NT2/D1 (cell line): ENCODE measurements at places on chromosomes 3 and 15.

- no peak for DNase-seq
These were observed 25.8 kb upstream of the CSTA start for GRCh38 chr3:122299215-122299614.

GRCh38 chr3:71547249-71548198, 36.0 kb downstream of the FOXP1 start:
- no peak for DNase-seq

GRCh38 chr3:141000686-141001085, 50.5 kb upstream of the SPSB4 start:
- no peak for DNase-seq

DNA sequence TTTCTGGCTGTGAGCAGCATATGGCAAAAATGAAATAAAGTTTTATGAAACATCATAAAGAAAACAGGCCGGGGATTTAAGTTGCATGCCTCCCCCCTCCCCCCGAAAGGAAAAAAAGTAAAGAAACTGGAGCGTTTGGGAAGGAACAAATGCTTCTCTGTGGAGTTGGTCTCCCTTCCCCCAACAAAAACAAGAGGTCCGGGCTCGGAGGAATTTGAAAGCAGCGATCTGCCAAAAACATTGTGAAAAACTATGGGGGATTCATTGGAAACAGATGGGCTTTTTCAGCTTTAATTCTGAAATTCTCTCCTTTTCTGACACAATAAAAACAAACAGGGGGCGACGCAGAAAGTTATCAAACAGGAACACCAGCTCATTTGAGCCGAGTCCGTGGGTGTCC, 17.0 kb downstream of the RGMA start:
- no peak for DNase-seq

- DNase-seq, result no peak
These were observed 19.7 kb downstream of the ITGA11 start for GRCh38 chr15:68412218-68412617.

- no peak for DNase-seq
These were observed 717.9 kb upstream of the ALCAM start for GRCh38 chr3:104648823-104649222.

GRCh38 chr3:190060192-190060775, 60.4 kb downstream of the P3H2 start:
- DNase-seq, result no peak

GRCh38 chr15:62254137-62254934, 89.3 kb upstream of the C2CD4B start:
- peak; percentile 74 for DNase-seq

DNA sequence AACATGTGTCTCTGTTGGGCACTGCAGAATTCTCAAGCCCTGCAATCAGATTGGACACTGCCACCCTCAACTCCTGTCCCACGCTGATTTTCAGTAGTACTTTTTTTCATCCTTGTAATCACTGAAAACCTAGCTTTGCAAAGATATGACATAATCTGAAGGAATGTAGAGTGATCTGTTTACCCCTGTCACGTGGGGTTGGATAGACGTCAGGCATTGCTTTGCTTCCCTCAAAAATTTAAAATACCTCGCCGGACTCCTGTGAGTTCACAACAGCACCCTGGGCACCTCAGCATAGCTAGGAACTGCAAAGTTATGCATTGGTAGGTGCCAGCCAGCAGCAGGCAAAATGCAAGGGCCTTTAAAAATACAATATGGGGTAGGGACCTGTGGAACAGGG, 71.1 kb upstream of the OXTR start:
- no peak for DNase-seq

DNA sequence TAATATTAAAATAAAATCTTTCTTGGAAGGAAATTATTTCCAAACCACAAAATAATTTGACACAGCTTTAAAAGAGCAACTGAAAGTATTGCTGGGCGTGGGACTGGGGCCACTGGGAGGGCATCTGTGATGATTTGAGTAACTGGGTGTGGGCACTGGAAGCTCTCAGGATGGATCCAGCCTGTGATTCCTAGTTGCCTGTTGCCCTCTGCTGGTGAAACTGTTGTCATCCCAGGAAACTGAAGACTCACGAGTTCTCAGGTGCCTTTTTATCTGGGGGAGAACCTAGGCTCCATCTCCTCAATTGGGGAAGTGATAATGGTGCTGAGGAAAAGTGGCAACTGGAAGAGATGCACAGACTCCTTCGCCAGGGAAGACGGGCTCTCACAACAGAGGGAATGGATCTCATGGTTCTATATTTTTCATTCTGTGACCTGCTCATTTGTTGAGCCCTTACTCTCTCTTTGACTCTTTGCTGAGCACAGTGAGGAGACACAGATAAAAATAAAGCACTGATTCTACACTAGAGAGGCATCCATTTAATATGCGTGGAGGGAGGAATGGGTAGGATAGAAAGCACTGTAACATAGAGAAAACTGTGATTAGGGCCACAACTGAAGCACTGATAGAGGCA, 61.6 kb downstream of the TPRG1 start:
- peak; percentile 44 for DNase-seq

- no peak for DNase-seq
These were observed at the start of gene ANKUB1 for GRCh38 chr3:149792452-149793270. Gene ANKUB1, minus strand, starts transcription at chr3:149792554. Its CDS starts 188 bp downstream, at chr3:149792366.

DNA sequence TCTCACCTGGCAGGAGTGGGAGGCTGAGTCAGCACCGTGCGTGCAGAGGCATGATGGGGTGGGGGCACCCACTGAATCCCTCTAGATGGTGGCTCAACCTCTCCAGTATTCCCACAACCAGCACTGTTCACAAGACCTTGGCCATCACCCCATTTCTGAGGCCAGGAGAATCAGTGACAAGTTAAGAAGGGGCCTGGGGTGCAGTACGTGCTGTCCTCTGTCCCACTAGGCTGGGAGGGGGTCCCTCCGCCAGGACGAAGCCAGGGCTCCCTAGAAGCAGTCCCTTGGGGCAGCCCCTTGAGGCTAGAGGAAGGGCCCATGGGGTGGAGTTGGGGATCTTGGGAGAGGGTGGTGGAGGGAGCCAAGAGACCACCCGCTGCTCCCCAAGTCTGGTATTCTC, 4.8 kb downstream of the MYL3 start:
- no peak for DNase-seq

GRCh38 chr3:186532598-186533072, 11.5 kb downstream of the CRYGS start:
- no peak for DNase-seq

DNA sequence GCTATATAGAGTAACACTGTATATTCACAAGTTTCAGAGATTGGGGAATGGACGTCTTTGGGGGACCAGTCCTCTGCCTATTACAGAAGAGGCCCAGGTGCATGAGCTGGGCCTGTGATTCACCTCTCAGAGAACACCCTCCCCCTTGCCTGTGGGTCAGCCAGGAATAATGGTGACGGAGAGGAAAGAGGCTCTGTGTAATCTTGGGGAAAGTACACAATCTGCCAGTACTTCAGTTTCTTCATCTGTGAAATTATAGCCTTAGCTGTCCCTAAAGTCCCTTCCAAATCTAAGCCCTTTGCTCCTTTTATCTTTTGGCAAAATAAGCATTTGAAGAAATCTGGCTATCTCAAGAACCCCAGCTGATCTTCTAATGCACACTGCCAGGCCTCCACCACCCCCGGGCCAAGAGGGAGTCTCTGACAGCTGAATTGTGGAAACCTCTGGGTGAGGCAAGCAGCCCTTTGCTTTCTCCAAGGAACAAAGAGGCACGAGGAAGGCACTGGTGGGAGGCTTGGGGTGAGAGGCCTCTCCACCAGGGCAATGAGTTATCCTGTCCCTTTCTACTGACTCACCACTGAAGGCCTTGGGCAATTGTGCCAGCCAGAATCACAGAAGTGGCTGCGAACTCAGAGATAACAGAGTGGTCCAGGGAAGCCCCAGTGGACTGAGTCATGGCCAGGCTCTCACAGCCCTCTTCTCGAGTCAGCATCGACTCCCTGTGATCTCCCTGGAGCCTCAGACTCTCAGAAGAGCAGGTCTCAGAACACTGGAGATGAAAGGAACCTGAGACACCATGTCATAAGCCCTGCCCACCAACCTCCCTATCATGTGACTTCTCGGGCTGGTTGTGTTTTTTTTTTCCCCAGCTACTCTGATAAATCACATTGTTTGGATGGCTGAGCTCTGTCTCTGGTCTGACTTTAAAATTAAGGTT, 31.8 kb downstream of the CCNL1 start:
- no peak for DNase-seq

GRCh38 chr15:82133251-82133650, 87.4 kb upstream of the MEX3B start:
- DNase-seq, result no peak

GRCh38 chr15:63070681-63071129, 28.2 kb downstream of the TPM1 start:
- no peak for DNase-seq

DNA sequence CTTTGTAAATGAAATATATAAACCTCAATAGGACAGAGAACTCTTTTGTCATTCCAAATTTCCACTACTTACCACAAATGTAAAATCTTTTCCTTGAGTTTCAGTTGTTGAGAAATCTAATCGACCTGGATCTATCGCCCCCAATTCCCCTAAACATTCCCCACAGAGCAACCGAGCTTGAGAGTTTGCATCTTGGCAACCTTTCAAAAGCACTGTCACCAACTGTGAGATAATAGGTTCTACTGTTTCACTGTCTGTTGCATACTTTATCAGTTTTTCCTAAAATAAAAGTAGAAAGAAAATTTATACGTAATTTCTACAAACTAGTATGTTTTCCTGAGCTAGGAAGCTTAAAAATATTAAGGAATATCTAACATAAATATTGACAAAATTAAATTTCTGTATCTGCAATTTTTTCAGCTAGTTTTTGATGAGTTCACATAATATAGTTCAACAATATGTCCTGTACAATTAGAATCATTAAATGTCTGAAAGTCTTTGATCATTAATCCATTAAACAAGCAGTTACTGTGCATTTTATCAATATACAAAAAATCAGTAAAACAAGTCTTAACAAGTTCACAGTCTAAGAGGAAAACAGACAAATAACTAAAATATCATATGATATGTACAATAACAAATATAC, 54.5 kb downstream of the ATR start:
- no peak for DNase-seq

DNA sequence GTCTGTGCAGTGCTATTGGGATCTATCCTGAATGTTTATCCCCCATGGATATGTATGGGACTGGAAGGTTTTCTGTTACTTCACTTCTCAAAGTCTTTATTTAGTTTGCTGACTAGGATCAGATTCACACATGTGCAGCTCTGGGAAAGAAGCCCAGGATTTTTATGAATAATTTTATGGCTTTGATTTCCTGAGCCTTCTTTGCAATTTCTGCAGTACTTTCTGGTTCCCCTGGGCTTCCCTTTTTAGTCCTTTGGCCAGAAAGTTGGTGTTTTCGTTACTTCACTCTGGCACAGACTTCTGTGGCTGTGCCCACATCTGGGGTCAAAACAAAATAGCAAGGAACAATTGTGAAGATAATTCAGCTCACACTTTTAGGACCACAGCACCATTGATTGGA, 721.0 kb downstream of the OTOL1 start:
- DNase-seq, result no peak

DNA sequence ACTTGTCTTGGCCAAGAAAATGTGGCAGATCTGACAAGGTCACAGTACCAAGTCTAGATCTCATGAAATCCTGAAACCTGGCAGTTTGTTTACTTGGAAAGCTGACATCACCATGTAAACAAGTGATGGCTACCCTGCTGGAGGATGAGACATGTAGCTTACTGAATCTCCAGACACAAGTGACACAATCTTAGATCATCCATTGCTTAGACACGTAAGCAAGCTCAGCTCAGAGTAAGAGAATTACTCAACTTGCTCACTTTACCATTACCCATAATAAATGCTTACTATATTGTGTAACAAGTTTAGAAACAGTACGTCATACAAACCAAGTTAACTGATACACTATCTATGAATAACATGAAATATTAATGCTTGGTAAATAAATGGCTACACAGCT, 263.8 kb downstream of the TBC1D5 start:
- DNase-seq, result no peak

GRCh38 chr15:97745481-97746071, 214.9 kb upstream of the ARRDC4 start:
- DNase-seq, result peak; percentile 27

DNA sequence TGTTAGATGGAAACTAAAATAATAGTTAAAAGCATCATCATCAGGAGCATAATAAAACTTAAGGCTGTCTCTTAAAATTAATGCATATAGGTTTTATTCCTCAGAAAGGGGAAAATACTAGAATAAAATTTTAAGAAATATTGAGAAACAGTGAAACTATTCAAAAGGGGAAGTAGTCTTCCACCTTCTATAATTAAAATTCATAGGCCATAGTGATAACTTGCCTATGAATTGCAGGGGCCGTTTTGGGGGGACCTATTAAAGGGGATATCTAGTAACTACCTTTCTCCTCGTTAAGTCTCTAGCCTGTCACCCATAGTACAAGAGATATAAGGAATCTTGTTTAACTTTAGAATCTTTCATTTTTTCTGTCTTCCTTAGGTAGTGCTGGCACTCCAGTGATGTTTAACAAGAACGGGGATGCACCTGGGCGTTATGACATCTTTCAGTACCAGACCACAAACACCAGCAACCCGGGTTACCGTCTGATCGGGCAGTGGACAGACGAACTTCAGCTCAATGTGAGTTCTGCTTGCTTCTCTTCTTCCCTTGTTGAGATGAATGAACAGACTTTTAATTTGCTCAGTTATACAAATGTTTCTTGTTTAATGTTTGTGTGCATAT, 600.4 kb downstream of the GRM7 start:
- no peak for DNase-seq

DNA sequence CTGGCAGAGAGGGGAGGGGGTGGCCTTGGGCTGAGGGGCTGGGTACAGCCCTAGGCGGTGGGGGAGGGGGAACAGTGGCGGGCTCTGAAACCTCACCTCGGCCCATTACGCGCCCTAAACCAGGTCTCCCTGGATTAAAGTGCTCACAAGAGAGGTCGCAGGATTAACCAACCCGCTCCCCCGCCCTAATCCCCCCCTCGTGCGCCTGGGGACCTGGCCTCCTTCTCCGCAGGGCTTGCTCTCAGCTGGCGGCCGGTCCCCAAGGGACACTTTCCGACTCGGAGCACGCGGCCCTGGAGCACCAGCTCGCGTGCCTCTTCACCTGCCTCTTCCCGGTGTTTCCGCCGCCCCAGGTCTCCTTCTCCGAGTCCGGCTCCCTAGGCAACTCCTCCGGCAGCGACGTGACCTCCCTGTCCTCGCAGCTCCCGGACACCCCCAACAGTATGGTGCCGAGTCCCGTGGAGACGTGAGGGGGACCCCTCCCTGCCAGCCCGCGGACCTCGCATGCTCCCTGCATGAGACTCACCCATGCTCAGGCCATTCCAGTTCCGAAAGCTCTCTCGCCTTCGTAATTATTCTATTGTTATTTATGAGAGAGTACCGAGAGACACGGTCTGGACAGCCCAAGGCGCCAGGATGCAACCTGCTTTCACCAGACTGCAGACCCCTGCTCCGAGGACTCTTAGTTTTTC, 4.9 kb downstream of the ISL2 start:
- no peak for DNase-seq

DNA sequence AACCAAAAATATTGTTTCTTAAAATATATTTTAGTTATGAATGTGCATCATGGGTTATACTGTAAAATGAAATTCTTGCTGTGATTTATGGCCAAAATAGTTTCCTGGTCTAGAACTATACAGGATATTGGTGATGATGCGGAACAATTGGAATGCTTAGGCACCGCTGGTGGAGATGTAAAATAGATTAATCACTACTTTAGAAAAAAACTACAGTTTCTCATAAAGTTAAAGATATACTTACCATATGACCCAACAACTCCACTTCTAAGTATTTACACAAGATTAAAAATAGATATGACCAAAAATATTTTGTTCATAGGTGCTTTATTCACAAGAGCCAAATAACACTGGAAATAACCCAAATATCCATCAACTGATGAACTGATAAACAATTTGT, 126.7 kb downstream of the TUSC7 start:
- no peak for DNase-seq

GRCh38 chr3:141600331-141600730, 113.5 kb downstream of the RASA2 start:
- DNase-seq, result no peak
